ENCODE measurements at places on chromosomes 1 and 21. TPM values are rescaled to one million over a fixed set of nuclear protein-coding genes. Genes with fewer than 3 reads are reported as not detected.

NTMT2 gene
- total RNA-seq: not detected

CLCA1 gene
- total RNA-seq: not detected

KCNE2 gene
- total RNA-seq: not detected

OR2T11 gene
- not detected for total RNA-seq

DPM3 gene
- 37.9 TPM for total RNA-seq

AMIGO1 gene
- total RNA-seq: 0.80 TPM

Measured in thoracic aorta endothelial cell (primary cell).